ENCODE measurements at places on chromosomes 3 and 15.

DNA sequence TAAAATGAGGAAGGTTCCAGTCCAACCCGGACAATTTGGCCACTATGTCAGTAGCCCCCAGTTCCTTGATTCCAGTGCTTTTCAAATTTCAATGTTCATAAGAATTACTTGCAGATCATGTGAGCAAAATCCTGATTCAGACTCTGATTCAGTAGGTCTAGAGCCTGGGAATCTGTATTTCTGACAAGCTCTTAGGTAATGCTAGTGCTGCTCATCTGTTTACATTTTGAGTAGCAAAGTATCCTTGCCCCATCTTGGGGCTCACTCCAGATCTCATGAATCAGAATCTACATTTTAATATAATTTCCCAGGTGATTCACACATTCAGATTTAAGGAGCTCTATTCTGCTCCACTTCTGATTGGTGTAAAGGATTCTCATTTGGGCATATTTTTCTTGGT, 142.0 kb downstream of the NAALADL2 start:
- H3K27me3 ChIP-seq = no peaks in the 10 kb centered on the region
- no peak overlapping the region for H3K27ac ChIP-seq
- H3K36me3 ChIP-seq = no peaks in the 10 kb centered on the region

DNA sequence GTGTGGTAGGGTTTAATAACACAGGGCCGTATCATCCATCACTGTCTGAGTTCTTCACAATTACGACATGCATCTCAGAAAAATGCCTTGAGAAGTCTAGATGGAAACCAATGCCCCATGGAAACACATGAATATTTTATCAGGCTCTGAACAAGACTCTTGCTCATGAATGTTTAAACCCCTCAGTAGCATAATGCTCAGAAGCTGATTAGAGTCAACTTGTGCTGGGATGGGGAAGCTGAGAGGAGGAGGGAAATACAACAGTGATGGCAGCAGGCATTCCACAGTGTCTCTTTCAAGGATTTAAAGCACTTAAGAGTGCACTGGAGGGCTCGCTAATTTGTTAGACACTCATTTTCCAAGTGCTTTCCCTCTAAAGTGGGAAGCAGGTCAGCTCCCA, 3.8 kb downstream of the GPR156 start:
- DNase-seq = no peak
- H3K4me3 ChIP-seq = no peak overlapping the region
- H3K27me3 ChIP-seq = no peaks in the 10 kb centered on the region
- H3K27ac ChIP-seq = no peak overlapping the region

GRCh38 chr3:127137113-127137512, 55.8 kb upstream of the PRR23E start:
- no peaks in the 10 kb centered on the region for H3K27me3 ChIP-seq
- H3K36me3 ChIP-seq = no peaks in the 10 kb centered on the region

DNA sequence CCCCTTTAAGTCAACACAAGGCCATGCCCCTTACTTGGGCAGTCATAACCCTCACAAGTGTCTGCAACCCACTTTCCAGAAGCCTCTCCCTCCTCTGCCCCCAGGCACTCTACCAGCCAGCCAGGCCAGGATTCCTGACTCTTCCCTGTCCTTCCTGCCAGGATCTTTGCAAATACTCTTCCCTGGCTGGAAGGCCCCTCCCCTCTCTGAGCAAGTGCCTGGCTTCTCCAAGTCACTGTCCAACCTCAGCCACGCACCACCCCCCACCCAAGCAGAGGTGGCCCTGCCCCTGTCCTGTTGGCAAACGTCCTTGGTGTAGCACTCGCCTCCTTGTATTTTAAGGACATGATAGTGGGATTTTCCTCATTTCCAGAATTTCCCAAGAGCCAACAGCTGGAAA, 54.7 kb upstream of the USP3 start:
- H3K27me3 ChIP-seq = no peaks in the 10 kb centered on the region
- no peak overlapping the region for H3K4me3 ChIP-seq
- H3K27ac ChIP-seq = no peak overlapping the region
- H3K36me3 ChIP-seq = no peaks in the 10 kb centered on the region

- peaks cover 51% of the 10 kb centered on the region for H3K27me3 ChIP-seq
- peaks cover 19% of the 10 kb centered on the region for H3K4me1 ChIP-seq
- no peak overlapping the region for H3K4me3 ChIP-seq
- no peak overlapping the region for H3K27ac ChIP-seq
- H3K36me3 ChIP-seq = no peaks in the 10 kb centered on the region
Measured at GRCh38 chr15:76058714-76059319, 968 bp upstream of the TMEM266 start.

GRCh38 chr3:10528046-10528445, 22.7 kb upstream of the ATP2B2 start:
- no peak overlapping the region for H3K4me3 ChIP-seq
- DNase-seq = no peak
- no peak overlapping the region for H3K27ac ChIP-seq
- H3K36me3 ChIP-seq = no peaks in the 10 kb centered on the region

- H3K27me3 ChIP-seq = no peaks in the 10 kb centered on the region
- no peaks in the 10 kb centered on the region for H3K36me3 ChIP-seq
- no peak overlapping the region for H3K27ac ChIP-seq
- H3K4me3 ChIP-seq = no peak overlapping the region
Measured at GRCh38 chr3:49661281-49661680, 12.9 kb upstream of the APEH start.

- H3K36me3 ChIP-seq = no peaks in the 10 kb centered on the region
- peaks cover 14% of the 10 kb centered on the region for H3K4me1 ChIP-seq
- no peaks in the 10 kb centered on the region for H3K27me3 ChIP-seq
Measured at GRCh38 chr3:59482684-59483083, 432.9 kb upstream of the CFAP20DC start.

DNA sequence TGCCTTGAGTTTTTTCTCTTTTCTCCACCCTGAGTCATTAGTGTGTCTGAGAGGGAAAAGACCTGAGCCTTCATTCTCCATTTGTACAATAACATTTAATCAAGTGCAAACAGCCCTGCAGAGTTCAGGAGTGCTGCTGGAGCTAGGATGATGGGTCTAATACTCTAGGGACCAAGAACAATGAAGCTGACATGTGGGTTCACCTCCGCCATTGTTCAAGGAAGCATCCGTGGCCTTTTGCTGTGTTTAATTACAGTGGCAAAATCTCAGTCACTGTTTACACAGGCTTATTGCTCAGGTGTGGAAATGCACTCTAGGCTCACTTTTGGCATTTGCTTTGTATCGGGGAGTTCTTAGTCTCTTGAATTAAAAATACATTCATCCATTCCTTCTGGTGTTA, 259.6 kb downstream of the LRTM1 start:
- H3K27ac ChIP-seq = no peak overlapping the region
- no peaks in the 10 kb centered on the region for H3K36me3 ChIP-seq
- DNase-seq = no peak
- no peak overlapping the region for H3K4me3 ChIP-seq
- H3K27me3 ChIP-seq = peaks cover 3% of the 10 kb centered on the region
- H3K4me1 ChIP-seq = no peaks in the 10 kb centered on the region

DNA sequence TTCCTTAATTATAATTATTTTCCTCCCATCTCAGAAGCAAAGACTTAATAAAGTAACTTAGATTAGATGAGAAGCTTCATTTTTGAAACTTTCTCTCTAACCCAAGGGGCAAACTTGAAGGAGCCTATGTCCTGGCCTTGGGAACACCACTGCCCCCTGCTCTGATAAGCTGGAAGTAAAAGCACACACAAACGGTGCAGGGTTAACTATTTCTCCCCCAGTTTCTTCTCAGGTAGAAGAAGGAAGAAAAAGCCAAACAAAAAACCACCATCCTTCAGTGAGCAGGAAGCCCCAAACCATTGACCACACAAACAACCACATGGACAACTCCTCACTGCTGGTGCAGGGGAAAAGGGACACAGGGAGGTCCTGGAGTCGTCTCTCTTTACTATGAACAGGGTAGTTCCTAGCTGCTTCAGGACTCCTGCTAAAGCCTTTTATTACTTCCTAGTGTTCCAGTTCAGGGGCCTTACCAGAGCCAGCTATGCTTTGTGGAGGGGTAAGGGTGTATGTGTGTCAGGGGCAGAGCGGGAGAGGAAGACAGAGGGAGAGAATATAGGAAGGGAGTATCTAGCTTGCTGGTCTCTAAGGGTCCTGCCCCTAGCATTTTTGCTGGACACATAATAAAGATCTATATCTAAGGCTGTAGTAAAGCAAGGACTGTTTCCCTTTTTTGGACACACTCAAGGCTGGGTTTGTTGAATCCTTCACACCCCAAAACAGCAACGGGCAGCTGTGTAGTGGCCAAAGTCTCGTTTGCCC, 94.0 kb upstream of the UMPS start:
- H3K4me1 ChIP-seq = peaks cover 7% of the 10 kb centered on the region
- no peak overlapping the region for H3K27ac ChIP-seq
- no peak for DNase-seq
- no peak overlapping the region for H3K4me3 ChIP-seq
- H3K27me3 ChIP-seq = peaks cover 16% of the 10 kb centered on the region

DNA sequence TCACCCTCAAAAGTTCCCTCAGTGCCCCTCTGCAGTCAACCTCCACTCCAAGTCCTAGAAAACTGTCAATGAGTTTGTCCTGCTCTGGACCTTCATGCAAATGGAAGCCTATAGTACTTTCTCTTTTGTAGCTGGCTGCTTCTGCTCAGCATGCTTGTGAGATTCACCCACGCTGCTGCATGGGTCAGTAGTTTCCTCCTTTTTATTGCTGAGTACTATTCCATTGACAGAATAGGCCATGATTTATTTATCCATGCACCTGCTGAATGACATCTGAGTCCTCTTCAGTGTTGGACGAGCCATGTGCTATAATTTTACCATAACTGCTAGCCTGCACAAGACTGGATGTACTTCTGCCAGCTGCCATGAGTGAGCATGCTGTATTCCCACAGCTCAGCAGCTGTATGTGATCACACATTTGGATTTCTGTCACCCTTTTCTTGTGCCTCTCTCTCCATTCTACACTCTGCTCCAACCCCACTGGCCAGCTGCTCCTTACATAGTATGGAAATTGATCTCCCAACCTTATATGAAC, 26.3 kb downstream of the CDCP1 start:
- no peak overlapping the region for H3K27ac ChIP-seq
- H3K4me1 ChIP-seq = no peaks in the 10 kb centered on the region
- no peak for DNase-seq
- H3K27me3 ChIP-seq = peaks cover 3% of the 10 kb centered on the region
- H3K36me3 ChIP-seq = no peaks in the 10 kb centered on the region
- H3K4me3 ChIP-seq = no peak overlapping the region

- H3K36me3 ChIP-seq = no peaks in the 10 kb centered on the region
- H3K27me3 ChIP-seq = no peaks in the 10 kb centered on the region
- no peak overlapping the region for H3K4me3 ChIP-seq
- DNase-seq = no peak
- H3K27ac ChIP-seq = no peak overlapping the region
Measured at GRCh38 chr15:59999612-60000112, 4.4 kb upstream of the FOXB1 start.

Data from DND-41 (cell line).